Activated T-cell treated with anti-CD3 and anti-CD28 coated beads, Interleukin-2, amount 50 U/mL, for 4 hours (primary cell): ENCODE measurements at places on chromosomes 12 and 14. TPM values are rescaled to one million over a fixed set of nuclear protein-coding genes. Genes with fewer than 3 reads are reported as not detected.

DNA sequence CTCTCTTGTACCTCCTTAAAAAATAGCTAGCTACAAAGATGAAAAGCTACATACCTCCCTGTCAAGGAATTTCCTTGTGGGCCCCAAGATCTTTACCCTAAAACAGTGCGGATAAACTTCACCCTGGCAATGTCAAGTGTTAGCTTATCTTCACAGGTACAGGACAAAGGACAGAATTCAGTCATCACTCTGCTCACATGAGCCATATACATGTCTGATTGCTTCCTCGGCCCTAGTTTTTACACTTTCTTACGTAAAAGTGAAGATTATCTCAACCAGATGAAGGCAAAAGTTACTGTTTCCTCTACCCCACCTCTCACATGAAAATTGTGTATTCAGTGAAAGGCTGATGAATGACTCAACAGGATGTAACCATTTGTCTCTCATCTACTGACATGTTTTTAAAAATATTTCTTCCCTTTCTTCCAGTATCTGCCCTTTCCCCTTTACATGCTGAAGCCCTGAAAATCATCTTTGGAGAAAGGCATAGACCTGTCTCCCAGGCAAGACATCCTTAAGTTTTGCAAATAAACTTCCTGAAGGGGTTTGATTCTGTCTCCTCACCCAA lies 890.1 kb downstream of the GALC start:
- no peak for DNase-seq

- DNase-seq = no peak
Observed at GRCh38 chr12:107359382-107359781, 266.0 kb upstream of the CRY1 start.

DNA sequence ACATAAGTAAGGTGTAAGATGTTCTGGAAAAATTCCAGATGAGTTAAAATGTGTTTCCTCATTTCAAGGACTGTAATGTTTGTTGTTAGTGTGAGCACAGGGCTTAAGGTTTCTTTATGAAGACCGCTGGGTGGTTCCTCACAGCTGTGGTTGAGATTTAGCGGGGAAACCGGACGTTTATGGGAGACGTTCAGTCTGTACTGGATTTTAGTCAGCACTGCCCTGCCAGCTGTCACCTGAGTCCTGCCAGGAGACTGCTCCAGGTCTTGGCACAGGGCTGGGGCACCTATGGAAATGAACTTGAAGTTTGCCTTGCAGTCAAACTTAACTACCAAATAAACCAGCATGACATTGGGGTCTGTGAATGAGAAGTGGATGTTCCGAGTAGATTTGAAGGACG lies 555.2 kb downstream of the DIO2 start:
- DNase-seq = no peak

DNA sequence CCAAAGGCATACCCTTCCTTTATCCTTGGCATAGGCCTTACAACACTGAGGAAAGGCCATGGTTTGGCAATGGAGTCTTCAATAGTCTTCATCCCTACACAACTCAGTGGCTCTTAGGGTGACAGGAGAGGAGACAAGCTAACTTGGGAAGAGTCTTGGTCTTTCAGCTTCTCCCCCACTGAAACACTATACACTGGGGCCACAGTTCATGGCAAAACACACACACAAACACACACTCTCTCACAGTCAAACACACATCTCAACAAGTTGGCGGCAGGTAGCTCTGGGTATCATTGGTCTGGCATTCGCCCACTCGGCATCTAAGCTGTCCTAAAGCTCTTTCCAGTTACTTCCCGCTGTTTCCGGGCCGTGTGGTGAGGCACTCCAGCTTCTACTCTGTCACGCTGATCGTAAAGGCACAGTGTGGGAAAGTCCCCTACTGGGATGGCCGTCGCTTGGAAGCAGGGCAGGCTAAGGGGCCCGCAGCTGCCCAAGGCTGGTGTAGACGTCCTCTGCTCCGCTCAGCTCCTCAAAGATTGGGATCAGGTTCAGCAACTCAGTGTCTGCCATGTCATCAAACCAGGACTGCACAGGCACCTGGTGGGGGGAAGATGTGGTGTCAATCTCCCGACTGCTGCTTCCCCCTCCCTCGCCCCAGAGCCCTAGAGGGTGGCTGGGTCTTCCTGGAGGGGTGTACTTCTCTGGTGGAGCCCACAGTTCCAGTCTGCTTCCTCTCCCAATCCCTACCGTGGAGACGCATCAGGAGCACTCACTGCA lies 4.8 kb upstream of the AVIL start:
- DNase-seq = no peak

DNA sequence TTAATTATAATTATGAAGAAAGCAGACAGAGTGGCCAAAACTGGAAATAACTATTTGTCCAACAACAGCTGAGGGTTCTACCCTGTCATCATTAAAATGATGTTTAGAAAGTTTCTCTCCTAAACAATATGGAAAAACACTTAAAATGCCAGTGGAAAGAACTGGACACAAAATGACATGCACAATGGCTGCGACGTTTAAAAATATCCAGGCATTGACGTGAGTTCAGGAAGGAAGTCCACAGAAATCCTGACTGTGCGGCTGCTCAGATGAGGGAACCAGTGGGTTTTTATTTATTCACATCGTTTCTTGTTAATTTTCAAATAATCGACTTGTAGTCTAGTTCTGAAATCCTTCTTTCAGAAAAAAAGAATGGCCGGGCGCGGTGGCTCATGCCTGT lies 58.3 kb downstream of the CCNK start:
- no peak for DNase-seq

- DNase-seq = no peak
Observed at GRCh38 chr12:31297572-31298514, 28.1 kb downstream of the SINHCAF start.

GRCh38 chr14:51581017-51581881 lies 70.5 kb upstream of the FRMD6 start:
- DNase-seq = no peak

DNA sequence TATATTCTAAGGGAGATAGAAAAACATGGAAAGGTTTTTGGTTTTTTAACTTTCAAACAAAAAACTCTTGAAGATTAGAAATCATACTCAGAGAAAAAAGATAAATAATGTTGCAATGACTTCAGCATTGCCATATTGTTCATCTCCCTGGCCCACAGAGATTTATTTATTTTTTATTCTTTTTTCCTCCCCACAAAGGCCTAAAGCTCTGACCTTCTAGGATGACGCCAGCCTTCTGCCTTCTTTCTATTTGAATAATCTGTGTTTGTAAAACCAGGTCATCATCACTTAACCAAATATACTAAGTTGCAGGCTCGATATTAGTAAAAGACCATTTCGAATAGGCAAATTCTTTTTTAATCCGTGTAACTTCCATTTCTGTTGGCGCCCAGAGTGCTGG lies 4.4 kb upstream of the DCP1B start:
- DNase-seq = no peak

GRCh38 chr12:117387832-117388231 lies 26.4 kb upstream of the NOS1 start:
- no peak for DNase-seq

GRCh38 chr14:80456209-80456608 lies 244.9 kb upstream of the DIO2 start:
- no peak for DNase-seq

DNA sequence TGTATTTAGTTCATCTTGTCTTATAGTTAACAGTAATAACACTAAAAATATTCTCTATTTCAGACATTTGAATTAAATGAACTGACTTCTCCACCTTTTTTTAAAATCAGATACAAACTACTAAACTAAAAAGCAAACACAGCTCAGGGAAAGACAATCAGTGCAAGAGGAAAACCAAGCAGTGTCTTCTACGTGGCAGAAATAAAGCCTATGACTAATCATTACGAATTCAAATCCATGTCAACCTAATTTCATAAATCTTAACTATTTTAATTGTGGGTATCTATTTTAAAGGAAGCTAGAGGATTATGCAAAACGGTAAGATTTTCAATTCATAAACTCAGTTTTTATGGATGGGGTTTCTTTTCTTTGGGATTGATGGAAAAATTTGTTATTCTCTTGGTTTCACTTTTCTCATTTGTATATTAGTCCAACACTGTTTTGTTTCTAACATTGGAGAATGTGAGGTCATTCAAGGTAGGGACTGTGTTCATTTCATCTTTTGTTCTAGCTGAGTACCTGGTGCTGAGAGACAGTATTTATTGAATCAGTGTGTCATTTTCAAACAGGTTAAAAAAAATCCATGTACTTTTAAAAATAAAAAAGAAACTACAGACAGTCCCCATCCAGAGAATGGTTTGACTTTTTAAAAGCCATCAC lies 12.8 kb upstream of the PALS1 start:
- no peak for DNase-seq

GRCh38 chr14:81555684-81556083 lies 22.0 kb upstream of the SEL1L start:
- DNase-seq = no peak

GRCh38 chr14:55340482-55340881 lies 69.3 kb downstream of the FBXO34 start:
- no peak for DNase-seq

- DNase-seq = no peak
Observed at GRCh38 chr12:103169-103981, 36.8 kb downstream of the IQSEC3 start.

DNA sequence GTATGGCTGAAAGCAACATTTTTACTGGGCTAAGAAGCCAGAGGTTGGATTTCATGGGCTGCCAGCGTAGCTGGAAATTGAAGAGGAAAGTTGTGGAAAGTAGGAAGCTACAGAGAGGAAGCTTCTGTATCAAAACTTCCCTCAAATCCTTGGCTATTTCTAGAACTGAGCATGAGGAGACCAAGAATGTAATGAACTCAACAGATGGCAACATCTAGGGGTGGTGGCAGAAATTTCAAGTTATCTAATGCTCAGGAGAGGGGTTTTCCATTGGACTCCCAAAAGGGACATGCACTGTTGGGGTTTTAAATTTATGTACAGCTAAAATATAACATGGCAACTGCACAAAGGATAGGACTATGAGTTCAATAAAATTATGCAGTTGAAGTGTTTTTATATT lies 151.3 kb downstream of the DHRS2 start:
- DNase-seq = no peak

- no peak for DNase-seq
Observed at GRCh38 chr14:75191100-75191499, 14.7 kb upstream of the TMED10 start.

GRCh38 chr14:52769887-52770286 lies 21.5 kb downstream of the GNPNAT1 start:
- DNase-seq = no peak

GRCh38 chr12:116657921-116658495 lies 79.9 kb downstream of the SPRING1 start:
- DNase-seq = no peak

KCNMB4 gene
- total RNA-seq = 0.38 TPM

CMA1 gene
- total RNA-seq = not detected

SPX gene
- 0.10 TPM for total RNA-seq

SNRNP35 gene
- total RNA-seq = 20.4 TPM

TAS2R50 gene
- total RNA-seq = not detected

IL22 gene
- 6.0 TPM for total RNA-seq

PLA2G1B gene
- total RNA-seq = 1.1 TPM

FAM186B gene
- 0.37 TPM for total RNA-seq

PRH2 gene
- total RNA-seq = not detected
